T47D (cell line): ENCODE measurements at places on chromosomes 12 and 14.

DNA sequence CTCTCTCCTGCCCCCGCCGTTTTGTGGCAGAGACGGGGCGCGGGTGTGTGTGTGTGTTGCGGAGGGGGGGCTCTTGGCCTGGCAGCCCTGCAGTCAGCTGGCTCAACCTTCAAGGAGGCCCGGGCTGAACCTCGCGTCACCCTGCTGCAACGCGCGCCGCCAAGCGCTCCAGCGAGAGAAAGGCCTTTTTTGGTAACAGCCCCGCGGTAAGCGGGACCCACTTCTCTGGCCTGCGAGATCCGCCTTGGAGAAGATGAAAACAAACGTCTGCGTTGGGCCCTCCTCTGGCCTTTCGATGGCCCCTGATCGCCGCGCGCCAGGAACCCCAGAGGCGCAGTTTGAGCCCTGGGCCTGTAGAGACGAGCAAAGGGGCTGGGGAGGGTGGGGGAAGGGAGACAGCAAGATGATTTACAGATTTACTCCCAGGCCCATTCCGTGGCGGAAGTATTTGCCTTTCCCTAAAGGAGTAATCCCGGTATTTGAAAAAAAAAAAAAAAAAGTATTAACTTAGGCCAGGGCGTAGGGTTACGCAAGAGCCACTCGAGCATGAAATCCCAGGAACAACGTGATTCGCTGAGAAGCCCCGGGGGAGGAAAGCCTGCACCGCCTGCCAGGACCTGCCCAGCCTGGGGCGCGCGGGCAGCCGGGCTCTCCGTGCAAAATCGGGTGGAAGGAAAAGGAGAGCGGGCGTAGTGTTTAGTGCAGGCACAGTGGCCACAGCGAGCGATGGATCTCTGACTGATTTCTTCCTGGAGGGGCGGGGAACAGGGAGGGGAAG lies 4.5 kb upstream of the IRF2BPL start:
- peak; percentile 81 for DNase-seq

- DNase-seq, result no peak
These were observed 113.3 kb downstream of the PTGER2 start for GRCh38 chr14:52427460-52427859.

DNA sequence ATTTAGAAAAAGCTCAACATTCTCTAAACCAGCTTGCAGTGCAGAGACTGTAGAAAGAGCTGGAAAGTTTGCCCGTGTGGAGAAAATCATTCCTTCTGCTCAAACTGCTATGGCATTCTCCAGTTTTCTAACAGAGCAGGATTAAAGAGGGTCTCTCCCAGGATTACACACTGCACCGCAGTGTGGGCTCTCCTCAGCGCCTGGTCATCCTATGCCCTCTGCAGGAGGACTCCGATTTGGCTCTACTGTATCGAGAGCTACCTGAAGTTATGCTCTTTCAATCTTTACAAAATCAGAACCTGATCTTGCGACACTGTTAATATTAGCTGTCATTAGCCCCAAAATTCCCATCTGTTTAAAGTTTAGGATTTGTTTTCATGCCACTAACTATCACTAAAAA lies 33.0 kb downstream of the BHLHE41 start:
- DNase-seq, result no peak

DNA sequence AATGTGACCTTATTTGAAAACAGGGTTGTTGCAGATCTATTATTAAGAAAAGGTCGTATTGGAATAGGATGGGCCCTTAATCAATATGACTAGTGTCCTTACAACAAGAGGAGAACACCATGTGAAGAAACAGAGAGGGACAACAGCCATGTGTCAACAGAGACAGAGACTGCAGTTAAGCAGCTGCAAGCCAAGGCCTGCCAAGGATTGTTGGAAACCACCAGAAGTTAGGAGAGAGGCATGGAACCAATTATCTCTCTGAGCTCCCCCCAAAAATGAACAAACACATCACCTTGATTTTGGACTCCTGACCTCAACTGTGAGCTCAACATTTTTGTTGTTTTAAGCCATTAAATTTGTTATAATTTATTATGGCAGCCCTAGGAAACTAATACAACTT lies 214.6 kb upstream of the PRKD1 start:
- DNase-seq, result no peak
